H4 (cell line): ENCODE measurements at places on chromosomes 1 and 21. TPM values are rescaled to one million over a fixed set of nuclear protein-coding genes. Genes with fewer than 3 reads are reported as not detected.

GRCh38 chr1:240925273-240925672 is 313.3 kb upstream of the GREM2 start:
- no peak for DNase-seq

DNA sequence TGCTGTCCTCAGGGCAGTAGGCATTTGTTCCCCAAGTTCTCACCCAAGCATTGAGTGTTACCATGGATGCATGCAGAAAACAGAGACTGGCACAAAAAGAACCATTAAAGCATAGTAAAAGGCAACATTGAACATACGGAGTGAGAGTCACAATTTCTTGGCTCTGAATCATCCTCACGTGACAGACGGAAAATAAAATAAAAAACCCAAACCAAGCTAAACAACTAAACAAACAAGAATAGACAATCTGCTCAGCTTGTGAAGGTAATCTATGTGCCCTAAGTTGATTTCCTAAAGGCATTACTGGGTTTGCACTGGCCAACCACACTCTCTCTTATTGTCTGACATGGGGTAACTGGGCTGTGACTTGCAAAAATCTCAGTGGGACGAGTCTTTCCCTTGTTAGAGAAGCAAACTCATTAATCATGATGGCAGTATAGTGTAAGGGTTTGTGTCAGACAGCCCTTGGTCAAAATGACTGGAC is 306.0 kb downstream of the ASTN1 start:
- peak; percentile 25 for DNase-seq

DNA sequence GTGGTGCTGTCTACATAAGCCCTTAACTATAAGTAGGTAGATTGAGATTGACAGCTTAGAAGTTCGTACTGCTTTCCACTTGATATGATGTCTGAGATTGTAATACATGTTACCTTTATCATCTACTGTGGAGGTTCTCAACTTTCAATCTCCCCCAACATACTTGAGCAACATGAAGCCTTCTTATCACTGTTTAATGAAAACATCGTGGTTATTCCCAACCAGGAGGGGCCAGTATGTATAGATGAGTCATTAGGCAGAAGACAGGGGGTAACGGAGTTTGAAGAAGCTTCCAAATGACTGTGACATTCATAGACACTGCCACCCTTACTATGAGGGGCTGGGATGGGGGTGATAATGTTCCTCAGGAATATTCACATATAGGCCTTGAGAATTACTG is 36.0 kb downstream of the CENPF start:
- no peak for DNase-seq

DNA sequence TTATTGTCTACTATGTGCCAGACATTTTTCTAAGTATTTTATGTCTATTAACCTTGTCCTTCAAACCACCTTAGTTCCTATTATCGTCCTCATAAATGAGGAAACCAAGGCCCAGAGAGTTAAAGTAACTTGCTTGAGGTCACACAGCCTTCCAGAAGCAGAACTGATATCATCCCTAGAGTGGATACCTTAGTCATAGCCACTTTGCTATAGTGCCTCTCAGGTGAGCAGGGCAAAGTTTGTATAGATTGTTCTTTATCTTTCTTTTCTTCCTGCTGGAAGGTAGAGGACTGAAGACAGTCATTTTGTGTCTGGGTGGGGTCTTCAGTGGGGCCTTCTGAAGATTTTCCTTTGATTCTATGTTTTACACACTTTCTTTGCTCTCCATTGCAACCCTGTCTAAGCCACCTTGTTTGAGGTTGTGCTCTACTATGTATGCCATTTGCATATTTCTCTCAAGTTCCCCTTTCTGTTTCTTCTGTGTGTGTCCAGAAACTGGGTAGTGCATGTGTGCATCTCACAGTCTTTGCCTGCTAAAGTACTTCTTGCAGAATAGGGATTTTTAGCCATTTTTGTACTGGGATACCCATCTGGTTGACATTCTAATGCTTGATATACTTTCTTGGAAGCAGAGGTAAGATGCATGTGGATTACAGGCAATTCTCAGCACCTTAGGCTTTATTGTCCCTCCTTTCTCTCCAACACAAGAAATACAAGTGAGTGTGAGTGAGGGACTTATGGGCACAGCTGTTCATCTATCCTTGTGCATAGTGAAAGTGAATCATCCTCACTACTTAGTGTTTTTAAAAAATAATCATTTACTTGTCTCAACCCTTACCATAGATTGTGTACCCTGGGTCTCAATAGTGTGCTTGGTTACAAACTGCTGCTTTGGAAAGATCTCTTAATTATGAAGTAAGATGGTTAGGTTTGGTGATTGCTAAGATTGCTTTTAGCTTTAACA is 207.6 kb upstream of the HMCN1 start:
- DNase-seq = no peak

- no peak for DNase-seq
Observed at GRCh38 chr1:36396359-36396758, 1.3 kb downstream of the LSM10 start.

The SPRR2F gene
- not detected in 2 replicates for total RNA-seq
